Activated CD4-positive, alpha-beta T cell treated with anti-CD3 and anti-CD28 coated beads for 48 hours (primary cell): ENCODE measurements at places on chromosomes 6 and 20.

GRCh38 chr6:129671442-129672340, 38.3 kb downstream of the ARHGAP18 start:
- DNase-seq: peak; percentile 78

DNA sequence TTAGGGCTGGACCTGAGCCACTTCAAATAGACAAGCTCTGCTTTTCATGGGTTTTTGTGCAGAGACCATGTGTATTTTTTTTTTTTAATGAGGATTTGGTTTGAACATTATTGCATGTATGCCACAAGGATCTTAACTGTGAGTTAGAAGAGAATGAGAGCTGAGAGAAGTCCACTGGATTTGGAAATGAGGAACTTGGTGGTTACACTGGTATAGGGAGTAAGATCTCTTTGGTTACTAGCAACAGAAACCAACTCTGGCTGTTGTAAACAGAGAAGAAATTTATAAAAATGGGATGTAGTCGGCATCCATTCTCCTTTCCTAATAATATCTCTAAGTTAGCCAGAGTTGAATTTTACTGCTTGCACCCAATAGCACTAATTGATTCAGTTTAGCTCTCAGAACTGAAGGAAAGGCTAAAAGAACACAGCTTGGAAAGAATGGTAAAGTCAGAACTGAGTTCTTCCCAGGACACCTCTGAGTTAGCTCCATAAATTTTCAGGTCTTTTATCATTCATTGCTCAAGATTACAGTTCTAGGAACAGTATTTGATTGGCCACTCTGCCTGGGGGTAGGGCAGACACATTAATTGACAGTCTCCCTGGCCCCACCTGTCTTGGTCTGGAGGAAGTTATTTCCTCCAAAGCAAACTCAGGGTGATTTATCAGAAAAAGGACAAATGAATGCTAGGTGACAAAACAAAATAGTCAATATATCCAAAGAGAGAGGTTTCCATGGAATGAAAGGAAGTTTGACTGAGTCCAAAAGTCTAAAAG, 3.9 kb upstream of the WFDC2 start:
- DNase-seq: no peak

DNA sequence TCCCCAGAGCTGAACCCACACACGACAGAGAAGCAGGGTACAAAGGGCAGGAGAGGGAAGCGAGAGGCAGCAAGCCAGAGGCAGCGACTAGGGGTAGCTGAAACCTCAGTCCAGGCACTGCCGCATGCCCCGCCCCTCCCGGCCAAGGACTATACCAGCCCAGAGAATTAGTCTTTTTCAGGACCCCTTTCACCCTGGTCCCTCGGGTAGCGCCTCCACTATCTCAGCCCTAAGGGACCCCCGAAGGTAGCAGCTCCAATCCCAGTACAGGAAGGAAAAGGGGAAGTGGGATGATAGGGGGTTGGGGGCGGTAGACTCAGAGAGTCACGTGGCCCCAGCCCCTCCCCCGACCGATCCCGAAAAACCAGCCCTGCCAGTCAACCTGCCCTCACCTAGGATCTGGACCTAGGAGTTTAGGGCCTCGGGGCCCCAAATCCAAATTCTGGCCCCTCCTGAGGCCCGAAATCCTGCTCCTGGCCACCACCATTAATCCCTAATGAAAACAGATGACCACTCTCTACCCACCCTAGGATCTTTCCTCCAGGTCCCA, 1.3 kb downstream of the RGL2 start:
- DNase-seq: no peak

DNA sequence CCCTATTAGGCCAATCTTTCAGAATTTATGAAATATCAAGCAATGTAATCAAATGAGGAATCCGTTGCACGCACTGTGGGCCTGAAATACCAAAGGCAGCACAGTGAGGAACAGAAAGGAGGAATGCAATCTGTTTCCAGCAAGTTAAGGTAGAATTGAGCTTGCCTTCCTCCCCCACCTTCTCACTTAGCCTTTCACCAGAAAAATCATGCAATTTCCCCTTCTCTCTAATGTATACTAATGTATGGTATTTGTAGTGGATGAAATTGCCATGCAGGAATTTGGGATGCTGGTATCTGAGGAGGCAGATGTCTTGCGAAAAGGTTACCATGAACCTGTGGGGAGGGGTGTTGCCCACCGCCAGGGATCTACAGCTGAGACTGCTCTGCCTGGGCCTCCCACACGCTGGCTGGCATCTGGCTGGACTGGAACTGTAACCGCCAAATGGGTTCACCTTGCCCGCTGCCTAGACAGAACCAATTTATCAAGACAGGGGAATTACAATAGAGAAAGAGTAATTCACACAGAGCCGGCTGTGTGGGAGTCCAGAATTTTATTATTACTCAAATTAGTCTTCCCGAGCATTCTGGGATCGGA, 222.4 kb upstream of the MYLIP start:
- DNase-seq: no peak

- DNase-seq: no peak
Measured at GRCh38 chr6:109892451-109893435, 85.4 kb upstream of the GPR6 start.

DNA sequence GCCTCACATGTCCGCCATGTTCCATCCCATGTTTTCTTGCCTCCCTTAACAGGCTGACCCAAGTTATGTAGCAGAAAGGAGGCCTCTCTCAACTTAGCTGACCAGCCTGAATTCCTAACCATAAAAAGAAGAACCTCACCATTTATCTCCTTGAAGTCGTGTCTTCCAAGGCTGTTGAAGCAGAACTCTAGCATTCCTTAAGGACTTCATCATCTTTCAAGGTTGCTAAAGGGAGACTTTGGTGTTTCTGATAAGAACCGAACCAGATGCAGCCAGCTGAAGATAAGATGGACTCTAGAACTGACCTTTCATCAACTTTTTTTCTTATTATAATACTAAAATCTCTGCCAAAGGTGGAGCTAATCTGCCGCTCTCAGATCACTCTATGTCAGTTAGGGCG, 571.7 kb upstream of the SLC35B3 start:
- DNase-seq: no peak

- no peak for DNase-seq
Measured at GRCh38 chr6:91816335-91816734, 1229.5 kb upstream of the MAP3K7 start.

- DNase-seq: no peak
Measured at GRCh38 chr6:91267246-91267645, 680.4 kb upstream of the MAP3K7 start.

DNA sequence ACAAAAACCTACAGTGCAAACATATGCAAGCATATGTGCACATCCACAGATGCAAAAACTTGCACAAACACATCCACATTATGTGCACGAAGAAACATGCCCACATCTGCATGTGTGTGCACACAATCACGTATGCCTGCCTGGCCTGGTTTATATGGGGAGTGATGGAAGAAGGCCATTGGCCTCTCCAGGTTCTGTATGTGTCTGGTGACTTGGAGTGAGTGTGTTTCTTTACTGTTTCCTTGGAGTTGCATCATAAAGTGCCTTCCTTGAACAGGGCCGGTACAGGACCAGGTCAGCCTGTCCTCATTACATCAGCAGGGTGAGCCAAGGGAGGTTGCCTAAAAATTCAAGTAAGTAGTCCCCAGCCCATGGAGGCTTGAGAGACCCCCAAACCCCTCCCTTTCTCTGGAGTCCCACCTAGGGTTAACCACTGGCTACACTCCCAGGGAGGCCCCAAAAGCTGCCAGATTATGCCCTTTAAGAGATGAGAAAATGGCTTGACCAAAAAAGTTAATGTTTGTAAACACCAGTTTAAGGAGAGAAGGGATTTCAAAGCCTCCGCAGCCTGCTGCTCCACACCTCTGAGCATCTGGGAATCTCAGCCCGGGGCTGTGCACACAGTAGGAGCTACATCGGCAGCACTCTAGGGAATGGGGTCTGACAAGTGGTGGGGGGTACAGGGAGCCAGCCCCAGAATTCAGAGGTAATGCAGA, 140.8 kb downstream of the VEGFA start:
- no peak for DNase-seq

GRCh38 chr6:66771626-66772025, 1064.6 kb upstream of the EYS start:
- no peak for DNase-seq

DNA sequence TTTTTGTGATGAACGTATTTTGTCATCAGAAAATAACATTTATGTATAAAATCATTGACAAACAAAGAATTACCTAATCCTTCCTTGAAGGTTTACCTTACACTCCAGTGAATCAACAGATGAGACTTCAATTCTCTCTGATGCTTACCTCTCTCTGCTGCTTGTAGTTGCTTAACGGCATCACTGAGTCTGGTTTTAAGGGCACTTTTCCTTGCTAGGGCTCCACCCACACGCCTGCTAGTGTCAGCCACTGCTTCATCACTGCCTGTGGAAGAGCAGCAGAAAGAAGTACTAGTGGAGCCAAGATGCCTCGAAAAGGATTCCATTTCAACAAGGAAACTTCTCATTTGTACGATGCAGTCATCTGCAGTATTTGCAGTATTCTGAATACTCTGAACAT, 63.0 kb downstream of the FAM229B start:
- DNase-seq: peak; percentile 15
